ENCODE measurements at places on chromosomes 11 and 22.
A peak's percentile ranks its signal among the peaks of the same experiment; 100 is the strongest.

- no peak for DNase-seq
Measured at GRCh38 chr11:110113505-110113904, 20.3 kb downstream of the ZC3H12C start.

GRCh38 chr22:42001706-42002105, 3.1 kb downstream of the WBP2NL start:
- no peak for DNase-seq

GRCh38 chr11:110475671-110476070, 45.9 kb downstream of the FDX1 start:
- peak; percentile 17 for DNase-seq

DNA sequence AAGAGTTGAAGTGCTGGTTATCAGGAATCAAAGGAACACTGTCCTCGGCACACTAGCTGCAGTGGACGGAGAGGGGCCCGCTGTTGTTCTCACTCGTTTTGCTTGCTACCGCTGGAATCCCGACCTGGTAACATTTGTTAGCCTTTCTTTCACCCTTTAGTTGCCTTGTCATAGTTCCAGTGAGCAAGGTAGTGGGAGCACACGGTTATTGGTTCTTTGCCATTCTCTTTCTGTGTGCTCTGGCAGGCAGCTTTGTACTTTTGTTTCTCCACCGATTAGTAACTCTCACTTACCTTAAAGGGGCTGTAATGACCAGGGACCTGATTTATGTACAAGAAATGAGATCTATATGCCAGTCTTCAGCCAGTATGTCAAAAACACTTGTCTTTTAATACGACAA, 1.8 kb downstream of the DEPDC7 start:
- no peak for DNase-seq

GRCh38 chr11:114027926-114028325, 31.6 kb upstream of the ZBTB16 start:
- no peak for DNase-seq

DNA sequence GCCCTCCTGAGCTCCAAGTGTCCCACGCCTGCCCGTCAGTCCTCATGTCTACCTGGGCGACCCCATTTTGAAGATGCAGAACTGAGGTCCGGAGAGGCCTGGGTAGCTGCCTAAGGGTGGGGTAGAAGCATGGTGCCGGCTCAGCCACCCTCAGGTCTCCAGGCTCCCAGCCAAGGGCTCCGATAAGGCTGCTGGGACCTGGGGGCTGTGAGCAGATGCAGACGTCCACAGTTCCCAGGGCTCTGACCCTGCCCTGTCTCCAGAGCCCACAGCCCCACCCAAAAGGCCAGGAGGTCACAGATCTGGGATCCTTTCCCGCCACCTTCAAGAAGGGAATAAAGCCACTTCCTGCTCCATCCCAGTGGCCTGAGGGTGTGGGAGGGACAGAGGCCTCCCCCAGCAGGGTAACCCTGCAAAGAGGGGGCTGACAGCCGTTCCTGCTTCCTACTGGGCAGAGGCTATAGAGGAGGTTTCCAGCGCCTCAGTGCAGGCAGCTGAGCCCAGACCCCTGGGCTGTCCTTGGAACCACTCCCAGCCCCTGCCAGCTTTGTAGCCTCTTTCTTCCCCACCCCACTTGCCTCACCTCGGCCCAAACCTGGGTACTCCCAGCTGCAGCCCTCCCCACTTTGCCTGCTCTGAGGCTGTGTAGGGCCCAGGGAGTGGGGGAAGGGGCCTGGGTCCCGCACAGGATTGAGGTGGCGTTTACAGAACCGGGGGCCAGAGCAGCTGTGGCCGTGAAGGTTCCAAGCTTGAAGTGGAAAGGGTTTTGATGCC, 85.5 kb downstream of the CDKN1C start:
- DNase-seq: no peak

- DNase-seq: no peak
Measured at GRCh38 chr11:72078477-72078876, 1.9 kb downstream of the NUMA1 start.

DNA sequence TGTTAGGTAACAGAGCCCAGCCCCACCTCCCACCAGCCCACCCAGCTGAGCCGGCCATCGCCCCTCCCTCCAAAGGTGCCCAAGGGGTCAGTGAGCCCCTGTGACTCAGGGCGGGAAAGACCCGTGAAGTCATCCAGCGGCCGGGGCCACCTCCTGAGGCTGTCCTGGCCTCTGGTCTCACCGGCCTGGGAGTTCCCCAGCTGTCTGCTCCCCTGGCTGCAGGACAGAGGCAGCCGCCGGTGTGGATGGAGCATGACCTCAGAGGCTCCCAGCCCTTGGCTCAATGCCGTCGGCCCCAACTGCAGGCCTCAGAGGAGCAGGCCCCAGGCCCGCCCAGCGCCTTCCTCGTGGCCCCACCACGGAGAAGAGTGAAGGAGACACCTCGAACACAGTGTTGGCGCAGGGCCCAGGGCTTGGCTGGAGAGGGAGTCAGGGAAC, 28.7 kb downstream of the RPL3 start:
- peak; percentile 13 for DNase-seq

- DNase-seq: no peak
Measured at GRCh38 chr22:43270314-43270908, 72.8 kb downstream of the SCUBE1 start.

GRCh38 chr11:92941676-92942571, 27.5 kb upstream of the MTNR1B start:
- DNase-seq: peak; percentile 23

GRCh38 chr11:118443590-118444218, 7.4 kb downstream of the KMT2A start:
- DNase-seq: no peak

DNA sequence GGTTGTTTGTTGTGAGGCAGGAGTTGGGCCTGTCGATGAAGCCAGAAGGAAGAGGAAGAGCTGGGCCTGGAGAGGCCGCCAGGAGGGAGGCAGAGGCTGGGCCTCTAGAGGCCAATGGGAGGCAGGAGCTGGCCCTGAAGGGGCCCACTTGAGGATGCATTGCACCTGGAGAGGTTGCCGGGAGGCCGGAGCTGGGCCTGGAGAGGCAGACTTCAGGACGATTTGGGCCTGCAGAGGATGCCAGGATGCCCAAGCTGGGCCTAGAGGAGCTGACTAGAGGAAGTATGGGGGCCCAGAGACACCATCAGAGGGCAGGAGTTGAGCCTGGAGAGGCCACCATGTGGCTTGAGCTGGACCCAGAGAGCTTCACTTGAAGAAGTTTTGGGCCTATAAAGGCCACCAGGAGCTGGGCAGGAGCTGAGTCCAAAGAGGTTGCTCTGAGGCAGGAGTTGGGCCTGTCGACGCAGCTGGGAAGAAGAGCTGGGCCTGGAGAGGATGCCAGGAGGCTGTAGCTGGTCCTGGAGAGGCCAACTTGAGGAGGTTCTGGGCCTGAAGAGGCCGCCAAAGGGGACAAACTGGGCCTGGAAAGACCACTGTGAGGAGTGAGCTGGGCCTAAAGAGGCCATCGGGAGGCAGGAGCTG, 39.0 kb downstream of the OR4C45 start:
- no peak for DNase-seq

GRCh38 chr22:29636751-29637150, 33.3 kb downstream of the NF2 start:
- DNase-seq: no peak

DNA sequence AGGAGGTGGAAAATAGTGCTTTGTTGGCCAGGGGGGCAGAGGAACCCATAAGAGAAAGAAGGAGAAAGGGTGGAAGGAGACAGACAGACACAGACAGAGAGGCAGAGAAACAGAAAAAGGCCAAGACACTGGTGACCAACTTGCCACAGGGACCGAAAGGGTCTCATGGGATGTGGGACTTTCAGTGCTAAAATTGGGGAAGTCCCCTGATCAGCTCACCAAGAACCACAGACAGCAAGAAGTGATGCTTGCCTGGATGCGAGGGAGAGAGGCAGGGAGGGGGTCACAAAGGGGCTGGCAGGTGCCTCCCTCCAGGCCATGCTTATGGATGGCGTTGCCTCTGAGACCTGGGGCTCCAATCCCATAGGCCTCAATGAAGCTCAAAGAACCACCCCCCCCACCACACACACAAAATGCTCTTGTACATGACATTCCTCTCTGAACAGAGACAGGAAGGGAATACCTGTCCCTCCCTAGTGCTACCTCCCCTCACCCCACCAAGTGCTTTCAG, 413.4 kb downstream of the MN1 start:
- DNase-seq: no peak

DNA sequence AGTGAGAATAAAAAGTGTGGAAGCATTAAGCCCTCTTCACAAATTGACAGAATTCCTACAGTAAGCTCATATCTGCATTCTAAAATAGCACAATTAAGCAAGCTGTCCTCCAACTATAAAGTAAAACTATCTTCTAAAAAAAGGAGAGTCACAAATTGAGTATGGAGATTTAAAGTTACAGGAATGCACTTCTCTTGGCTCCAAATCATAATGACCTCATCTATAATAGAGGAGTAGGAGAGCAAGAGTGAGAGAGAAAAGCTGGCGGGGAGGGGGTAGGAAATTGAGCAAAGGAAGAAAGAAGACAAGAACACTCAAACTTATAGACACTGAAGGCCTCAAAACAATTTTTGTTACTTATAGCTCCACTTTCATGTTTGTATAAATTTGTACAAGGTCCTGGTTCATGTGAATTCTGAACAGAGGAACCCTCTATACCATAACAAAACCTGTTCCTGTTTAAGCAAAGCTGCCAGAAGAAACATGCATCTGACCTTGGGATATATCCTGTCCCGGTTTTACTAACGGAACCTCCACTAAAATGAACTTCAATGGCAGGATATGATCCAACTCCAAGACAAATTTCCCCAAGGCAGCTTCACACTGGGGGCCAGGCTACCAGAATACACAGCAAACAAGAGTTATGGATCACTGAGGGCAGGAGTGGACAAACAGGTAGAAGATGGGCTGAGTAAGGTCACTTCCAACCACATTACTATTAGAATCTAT, 37.2 kb downstream of the SLC35F2 start:
- peak; percentile 68 for DNase-seq

GRCh38 chr11:24478718-24479117, 18.1 kb upstream of the LUZP2 start:
- DNase-seq: peak; percentile 4

DNA sequence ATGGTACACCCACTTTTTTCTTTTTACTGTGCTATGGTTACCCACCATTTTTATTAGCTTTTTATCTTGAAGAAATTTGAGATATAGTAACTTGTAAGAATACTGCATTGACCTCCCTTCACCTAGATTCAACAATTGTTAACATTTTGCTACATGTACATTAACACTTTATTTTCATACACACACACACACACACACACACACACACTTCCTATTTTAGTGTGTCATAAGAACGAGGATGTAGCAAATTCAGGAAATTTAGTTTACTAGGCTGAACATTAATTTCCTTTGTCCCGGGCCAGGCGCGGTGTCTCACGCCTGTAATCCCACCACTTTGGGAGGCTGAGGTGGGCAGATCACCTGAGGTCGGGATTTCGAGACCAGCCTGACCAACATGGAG, 1.1 kb upstream of the ATP6V1E1 start:
- no peak for DNase-seq

- DNase-seq: no peak
Measured at GRCh38 chr11:11985954-11986949, 22.2 kb downstream of the DKK3 start.

- no peak for DNase-seq
Measured at GRCh38 chr11:124380585-124380984, 3.7 kb downstream of the OR8B2 start.

DNA sequence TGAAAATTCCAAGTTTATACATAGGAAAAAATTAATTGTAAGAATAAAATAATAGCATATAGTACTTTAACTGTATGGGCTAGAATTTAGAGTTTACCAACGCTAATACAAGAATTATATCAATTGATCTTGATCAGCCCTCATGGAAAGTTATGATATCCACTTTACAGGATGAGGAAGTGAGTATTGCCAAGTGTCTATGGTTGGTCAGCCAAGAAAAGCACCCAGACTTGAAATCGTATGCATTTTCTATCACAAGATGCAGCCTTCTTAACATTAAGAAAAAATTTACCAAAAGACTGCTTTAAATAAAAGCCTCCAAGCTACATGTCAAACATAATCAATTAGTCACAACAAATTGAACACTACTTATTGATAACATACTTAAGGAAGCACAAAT, 53.0 kb downstream of the DDI1 start:
- no peak for DNase-seq

All from fibroblast of skin of abdomen (primary cell).